Chondrocyte (in vitro differentiated cells): ENCODE measurements at places on chromosomes 16 and 17. TPM values are rescaled to one million over a fixed set of nuclear protein-coding genes. Genes with fewer than 3 reads are reported as not detected.

DNA sequence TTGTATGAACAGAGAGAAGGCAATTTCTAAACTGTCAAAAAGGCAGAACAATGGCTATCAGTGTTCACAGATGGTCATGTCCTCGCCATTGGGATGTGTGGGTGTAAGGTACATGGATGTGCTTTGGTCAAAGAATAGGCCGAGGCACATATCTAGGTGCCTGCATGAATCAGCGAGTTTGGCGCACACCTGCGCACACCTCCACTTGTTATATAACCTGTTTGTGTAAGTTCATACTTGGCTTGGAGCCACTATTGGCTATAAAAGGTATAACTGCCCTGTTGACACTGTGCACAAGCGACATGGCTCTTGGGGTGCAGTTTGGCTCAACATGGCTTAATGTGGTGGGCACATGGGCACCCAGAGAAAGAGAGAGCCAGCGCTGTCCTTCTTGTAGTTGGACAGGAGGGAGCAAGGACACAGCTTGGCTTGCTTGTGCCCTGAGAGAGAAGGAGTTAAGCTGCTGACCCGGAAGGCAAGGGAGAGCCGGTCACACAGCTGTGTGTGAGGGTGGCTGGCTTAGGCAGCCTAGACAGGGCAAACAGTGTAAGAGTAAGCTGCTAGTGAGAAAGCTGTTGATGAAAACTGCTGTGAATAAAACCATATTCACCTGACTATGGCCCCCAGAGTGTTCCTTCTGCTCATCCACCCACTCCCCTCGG, 499.1 kb downstream of the KCNJ2 start:
- H3K4me1 ChIP-seq = no peaks in the 10 kb centered on the region
- H3K27me3 ChIP-seq = no peaks in the 10 kb centered on the region
- no peak overlapping the region for H3K4me3 ChIP-seq
- DNase-seq = no peak
- no peak overlapping the region for H3K27ac ChIP-seq

Gene NAGS
- total RNA-seq = 0.40 to 0.51 TPM (median 0.41 TPM) in 3 replicates

DNA sequence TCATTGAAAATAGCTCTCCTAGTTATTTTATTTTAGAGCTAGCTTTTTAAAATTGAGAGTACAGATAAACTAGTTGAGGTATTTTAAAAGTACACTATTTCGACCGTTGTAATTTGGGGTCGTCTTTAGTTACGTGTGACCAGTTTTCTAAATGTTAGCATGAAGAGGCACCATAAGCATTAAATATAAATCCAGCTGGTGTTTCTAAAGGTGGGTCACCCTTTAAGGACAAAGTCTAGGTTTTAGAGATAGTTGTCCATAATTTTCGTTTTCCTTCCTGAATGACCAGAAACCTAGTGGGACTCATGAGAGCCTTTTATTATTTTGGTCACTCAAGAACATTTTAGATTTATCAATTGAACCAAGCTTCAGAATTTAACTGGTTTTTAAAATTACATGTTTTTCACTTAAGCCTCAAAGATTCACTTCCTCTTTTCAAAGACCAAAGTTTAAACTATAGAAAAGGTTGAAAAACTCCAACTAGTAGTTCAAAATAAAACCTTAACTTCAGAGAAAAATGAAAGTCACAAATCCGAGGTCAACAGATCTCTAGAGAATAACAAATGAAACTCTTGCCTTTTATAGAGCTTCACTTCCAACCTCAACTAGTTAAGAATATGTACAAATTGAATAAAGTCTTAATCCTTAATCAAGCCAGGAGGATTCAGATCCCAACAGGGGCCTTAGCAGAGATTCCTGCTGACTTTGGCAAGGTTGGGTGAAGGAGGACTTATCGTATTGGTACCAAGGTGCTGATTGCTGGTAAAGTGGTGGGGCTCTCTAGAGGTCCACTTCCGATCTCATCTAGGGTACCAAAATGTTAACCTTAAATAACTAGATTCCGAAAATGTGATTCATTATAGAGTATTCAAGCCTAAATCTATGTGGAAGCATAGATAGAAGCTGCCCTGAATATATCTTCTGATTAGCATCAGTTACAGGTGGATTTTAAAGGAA, 32.5 kb downstream of the PHKB start:
- no peak for DNase-seq
- H3K27me3 ChIP-seq = no peaks in the 10 kb centered on the region
- H3K4me3 ChIP-seq = no peak overlapping the region
- peaks cover 4% of the 10 kb centered on the region for H3K36me3 ChIP-seq
- H3K4me1 ChIP-seq = peaks cover 25% of the 10 kb centered on the region

DNA sequence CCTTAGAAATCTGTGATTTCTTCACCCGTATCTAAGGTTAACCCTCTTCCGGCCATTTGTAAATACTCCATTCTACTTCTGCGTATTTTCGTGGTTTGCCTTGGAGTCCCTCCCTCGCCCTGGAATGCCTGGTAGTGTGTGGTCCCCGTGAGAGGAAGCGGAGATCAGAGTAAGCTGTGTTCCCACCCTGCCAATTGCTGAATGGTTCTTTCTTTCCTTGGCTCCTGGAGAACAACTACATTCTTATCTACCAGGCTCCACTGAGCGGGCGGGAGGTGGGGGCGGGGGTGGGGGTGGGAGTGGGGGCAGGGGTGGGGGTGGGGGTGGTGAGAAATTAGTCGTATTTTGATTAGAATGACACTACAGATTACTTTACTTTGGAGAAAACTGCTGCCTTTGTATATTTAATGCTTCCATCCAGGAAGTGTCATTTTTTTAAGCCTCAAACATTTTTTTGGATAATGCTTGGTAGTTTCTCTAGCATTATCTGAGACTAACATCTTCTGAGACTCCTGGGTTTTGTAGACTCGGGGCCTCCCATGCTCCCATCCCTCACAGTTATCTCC, 20.9 kb upstream of the FASN start:
- no peaks in the 10 kb centered on the region for H3K36me3 ChIP-seq
- no peak for DNase-seq
- peak overlapping the region; percentile 31 for H3K4me3 ChIP-seq
- peaks cover 10% of the 10 kb centered on the region for H3K4me1 ChIP-seq

DNA sequence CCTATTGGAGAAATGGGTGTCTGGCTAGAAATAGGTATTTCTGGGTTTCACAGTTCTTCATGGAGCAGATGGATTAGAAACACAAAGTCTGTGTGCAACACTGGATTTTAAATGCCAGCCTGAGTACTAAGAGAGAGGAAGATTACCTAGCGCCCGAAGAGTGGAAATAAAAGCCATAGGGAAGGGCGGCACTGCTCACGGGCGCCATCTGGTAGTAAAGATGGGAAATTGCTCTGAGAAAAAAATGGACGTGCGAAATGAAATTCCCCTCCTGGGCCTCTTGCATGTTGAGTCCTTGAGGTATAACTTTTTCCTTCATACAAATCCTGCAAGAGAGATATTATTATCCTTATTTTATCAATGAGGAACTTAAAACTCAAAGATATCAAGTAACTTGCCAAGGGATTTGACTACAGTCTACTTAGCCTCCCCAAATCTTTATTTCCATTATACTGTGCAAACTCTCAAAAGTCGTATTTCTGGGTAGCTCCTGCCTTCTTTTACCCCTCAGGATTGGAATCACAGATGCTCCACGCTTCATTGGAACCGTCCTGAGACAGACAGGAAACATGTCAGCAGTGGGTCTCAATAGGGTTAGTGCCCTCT, 72.8 kb downstream of the MMD start:
- DNase-seq = no peak
- no peak overlapping the region for H3K4me3 ChIP-seq
- peaks cover 3% of the 10 kb centered on the region for H3K4me1 ChIP-seq
- H3K36me3 ChIP-seq = no peaks in the 10 kb centered on the region

Gene CMTM2
- not detected in 3 replicates for total RNA-seq

Gene SLC38A8
- total RNA-seq = not detected in 3 replicates

GRCh38 chr17:78644224-78644623, 67.0 kb upstream of the DNAH17 start:
- peaks cover 11% of the 10 kb centered on the region for H3K4me1 ChIP-seq
- no peak overlapping the region for H3K27ac ChIP-seq
- no peak for DNase-seq
- no peaks in the 10 kb centered on the region for H3K27me3 ChIP-seq

- peaks cover 48% of the 10 kb centered on the region for H3K27me3 ChIP-seq
- no peak overlapping the region for H3K4me3 ChIP-seq
- no peak for DNase-seq
- H3K36me3 ChIP-seq = no peaks in the 10 kb centered on the region
- H3K4me1 ChIP-seq = no peaks in the 10 kb centered on the region
Observed at GRCh38 chr17:39791111-39791992, 53.6 kb downstream of the GRB7 start.

DNA sequence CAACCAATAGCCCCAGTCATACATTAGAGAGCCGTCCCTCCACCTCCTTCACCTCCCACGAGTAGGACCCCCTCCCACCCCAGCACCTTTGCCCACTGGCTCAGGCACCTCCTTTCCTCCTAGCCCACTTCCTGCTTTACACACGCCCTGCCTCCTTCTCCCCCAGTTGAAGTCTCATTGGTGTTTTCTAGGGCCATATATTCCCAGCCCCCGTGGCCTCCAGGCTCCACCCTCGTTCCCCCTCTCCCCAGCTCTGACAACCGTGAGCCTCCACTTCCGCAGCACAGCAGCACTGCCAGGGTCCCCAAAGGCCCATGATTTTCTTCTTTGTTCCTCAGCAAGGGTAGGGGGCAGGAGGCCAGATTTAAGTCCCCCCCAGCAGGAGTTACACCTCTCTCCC, 340.3 kb upstream of the TNRC6C start:
- H3K36me3 ChIP-seq = peaks cover 2% of the 10 kb centered on the region
- H3K27me3 ChIP-seq = peaks cover 5% of the 10 kb centered on the region
- peaks cover 65% of the 10 kb centered on the region for H3K4me1 ChIP-seq
- no peak overlapping the region for H3K4me3 ChIP-seq
- no peak overlapping the region for H3K27ac ChIP-seq
- DNase-seq = peak; percentile 44

Gene NT5M
- 3.5 to 4.0 TPM (median 4.0 TPM) in 3 replicates for total RNA-seq

- H3K27ac ChIP-seq = no peak overlapping the region
- no peak overlapping the region for H3K4me3 ChIP-seq
- no peaks in the 10 kb centered on the region for H3K36me3 ChIP-seq
- H3K27me3 ChIP-seq = no peaks in the 10 kb centered on the region
- DNase-seq = no peak
Observed at GRCh38 chr17:40108970-40109824, 8.8 kb upstream of the NR1D1 start.

DNA sequence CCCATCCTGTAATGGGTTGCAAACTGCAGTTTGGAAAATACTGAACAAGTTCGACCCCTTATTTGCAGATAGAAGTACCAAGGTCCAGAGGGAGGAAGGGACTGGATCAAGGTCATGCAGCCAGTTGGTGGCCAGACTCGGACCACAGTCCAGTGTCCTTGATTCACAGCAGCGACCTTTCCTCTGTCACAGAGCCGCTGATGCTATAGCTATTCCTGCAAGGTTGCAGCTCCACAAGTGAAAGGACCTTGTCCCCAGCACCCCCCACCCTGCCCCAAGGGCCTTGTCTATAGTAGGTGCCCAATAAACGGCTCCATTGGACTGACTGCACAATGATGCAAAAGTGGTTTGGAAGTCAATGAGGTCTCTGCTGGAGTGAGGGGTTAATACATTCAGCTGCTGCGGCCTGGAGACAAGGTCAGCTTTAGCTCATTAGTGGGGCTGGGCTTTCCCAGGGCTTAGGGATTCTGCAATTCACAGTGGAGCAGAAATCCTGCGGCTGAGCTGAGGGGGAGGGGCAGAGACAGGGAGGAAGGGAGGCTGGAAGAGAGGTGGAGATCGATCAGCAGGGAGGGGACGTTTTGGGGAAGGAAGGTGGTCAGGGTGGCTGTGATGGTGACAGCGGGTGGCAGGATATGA, 13.4 kb upstream of the CRHR1 start:
- no peak overlapping the region for H3K4me3 ChIP-seq
- no peak overlapping the region for H3K27ac ChIP-seq
- peaks cover 60% of the 10 kb centered on the region for H3K27me3 ChIP-seq
- no peaks in the 10 kb centered on the region for H3K4me1 ChIP-seq
- DNase-seq = no peak

DNA sequence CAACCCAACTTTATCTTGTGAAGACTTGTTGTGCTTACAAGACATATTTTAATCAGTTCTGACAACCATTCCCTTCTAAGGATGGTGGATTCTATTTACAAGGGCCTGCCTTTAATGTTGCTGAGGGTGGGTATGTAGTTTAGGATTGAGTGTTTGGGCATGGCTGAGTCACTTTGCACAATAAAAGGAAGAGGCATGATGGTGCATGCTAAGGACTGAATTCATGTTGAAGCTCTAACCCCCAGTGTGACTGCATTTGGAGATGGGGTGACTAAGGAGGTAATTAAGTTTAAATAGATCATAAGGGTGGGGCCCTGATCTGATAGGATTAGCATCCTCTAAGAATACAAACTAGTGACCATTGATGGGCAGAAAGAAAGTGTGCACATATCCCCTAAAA, 196.1 kb upstream of the HS3ST3A1 start:
- no peak for DNase-seq
- H3K27me3 ChIP-seq = no peaks in the 10 kb centered on the region
- H3K4me1 ChIP-seq = no peaks in the 10 kb centered on the region
- peaks cover 2% of the 10 kb centered on the region for H3K36me3 ChIP-seq
- no peak overlapping the region for H3K4me3 ChIP-seq

- no peak overlapping the region for H3K4me3 ChIP-seq
- H3K36me3 ChIP-seq = no peaks in the 10 kb centered on the region
- no peaks in the 10 kb centered on the region for H3K4me1 ChIP-seq
- no peak overlapping the region for H3K27ac ChIP-seq
- H3K27me3 ChIP-seq = peaks cover 44% of the 10 kb centered on the region
Observed at GRCh38 chr16:86379505-86379846, 130.9 kb upstream of the FOXF1 start.

GRCh38 chr17:80270104-80270503, 9.5 kb downstream of the RNF213 start:
- DNase-seq = no peak
- H3K36me3 ChIP-seq = peaks cover 7% of the 10 kb centered on the region
- H3K4me3 ChIP-seq = no peak overlapping the region
- H3K4me1 ChIP-seq = peaks cover 5% of the 10 kb centered on the region
- H3K27me3 ChIP-seq = no peaks in the 10 kb centered on the region
- no peak overlapping the region for H3K27ac ChIP-seq

DNA sequence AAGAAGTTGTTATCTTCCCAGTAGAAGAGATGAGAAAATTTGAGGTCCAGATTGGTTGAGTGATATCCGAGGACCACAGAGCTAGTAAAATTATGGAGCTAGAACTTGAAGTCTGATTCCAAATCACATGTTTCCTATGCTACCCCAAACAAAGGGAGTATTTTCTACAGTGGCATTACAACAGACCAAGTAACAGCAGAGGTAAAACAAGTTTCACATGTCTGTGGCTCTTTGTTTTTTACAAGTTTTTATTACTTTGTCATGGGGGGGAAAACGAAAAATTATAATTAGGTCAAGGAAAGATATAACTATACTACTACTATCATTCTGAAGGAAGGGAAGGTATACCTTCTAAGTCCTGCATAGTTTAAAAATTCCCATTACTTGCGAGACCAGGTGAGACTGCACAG, 49.4 kb downstream of the KANSL1 start:
- H3K4me3 ChIP-seq = no peak overlapping the region
- peaks cover 62% of the 10 kb centered on the region for H3K4me1 ChIP-seq
- DNase-seq = no peak
- H3K36me3 ChIP-seq = no peaks in the 10 kb centered on the region
- H3K27me3 ChIP-seq = no peaks in the 10 kb centered on the region
